ENCODE measurements at places on chromosomes 11 and 22. TPM values are rescaled to one million over a fixed set of nuclear protein-coding genes. Genes with fewer than 3 reads are reported as not detected.
A peak's percentile ranks its signal among the peaks of the same experiment; 100 is the strongest.

The MUC6 gene
- total RNA-seq = not detected

The TRIM29 gene
- total RNA-seq = not detected

The NEFH gene
- total RNA-seq = 0.13 TPM

The TRMU gene
- total RNA-seq = 16.3 TPM

The MICAL2 gene
- total RNA-seq = 79.6 TPM

DNA sequence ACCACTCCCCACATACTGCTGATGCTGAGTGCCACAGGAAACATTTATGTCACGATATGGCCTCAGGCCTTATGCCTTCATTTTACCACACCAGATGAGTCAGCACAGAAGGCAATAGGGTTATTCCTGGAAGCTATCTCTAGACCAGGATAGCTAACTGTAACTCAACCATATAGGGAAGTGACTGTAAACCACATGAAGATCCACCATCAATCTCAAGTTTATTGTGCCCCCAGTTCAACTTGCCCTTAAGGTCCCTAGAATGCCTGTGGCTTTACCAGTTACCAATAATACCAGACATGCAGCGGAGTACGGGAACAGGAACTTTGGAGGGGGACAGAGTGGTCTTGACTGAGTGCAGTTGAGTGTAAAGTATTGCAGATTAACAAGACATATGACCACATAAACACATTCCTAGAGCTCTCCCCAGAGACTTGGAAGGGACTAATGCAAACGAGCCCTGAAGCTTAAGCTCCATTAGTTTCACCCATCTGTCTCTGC is 180.9 kb downstream of the KIF18A start:
- DNase-seq = no peak

- no peak for DNase-seq
Observed at GRCh38 chr11:2536440-2536989, 91.7 kb downstream of the KCNQ1 start.

GRCh38 chr22:26672060-26672471 is 14.7 kb downstream of the MIAT start:
- no peak for DNase-seq

DNA sequence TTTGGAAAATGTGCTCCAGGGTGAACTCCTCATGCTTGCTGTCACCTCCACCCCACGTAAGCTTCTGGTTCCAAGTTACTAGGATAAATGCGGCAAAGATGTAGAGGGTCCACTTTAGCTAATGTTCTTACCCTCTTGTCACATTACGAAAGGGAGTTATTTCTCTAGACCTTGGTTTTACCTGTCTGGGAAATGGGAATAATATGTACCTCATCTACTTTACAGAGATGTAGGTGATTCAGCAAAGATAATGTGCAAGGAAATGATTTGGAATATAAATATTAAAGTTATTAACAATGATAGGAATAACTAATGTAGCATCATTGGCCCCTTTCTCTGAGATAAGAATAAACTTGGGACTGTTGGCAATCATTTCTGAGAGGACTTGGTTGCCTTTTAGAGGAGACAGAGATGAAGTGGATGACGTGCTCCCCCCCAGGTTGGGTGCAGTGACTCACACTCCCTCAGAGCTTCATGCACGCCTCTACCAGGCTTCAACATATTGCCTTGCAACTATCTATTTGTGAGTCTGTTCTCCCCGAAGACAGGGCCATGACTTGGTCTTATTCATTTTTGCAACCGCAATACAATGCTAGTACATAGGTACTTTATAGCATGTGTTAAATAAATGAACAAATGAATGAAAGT is 97.1 kb downstream of the ME3 start:
- peak; percentile 17 for DNase-seq

DNA sequence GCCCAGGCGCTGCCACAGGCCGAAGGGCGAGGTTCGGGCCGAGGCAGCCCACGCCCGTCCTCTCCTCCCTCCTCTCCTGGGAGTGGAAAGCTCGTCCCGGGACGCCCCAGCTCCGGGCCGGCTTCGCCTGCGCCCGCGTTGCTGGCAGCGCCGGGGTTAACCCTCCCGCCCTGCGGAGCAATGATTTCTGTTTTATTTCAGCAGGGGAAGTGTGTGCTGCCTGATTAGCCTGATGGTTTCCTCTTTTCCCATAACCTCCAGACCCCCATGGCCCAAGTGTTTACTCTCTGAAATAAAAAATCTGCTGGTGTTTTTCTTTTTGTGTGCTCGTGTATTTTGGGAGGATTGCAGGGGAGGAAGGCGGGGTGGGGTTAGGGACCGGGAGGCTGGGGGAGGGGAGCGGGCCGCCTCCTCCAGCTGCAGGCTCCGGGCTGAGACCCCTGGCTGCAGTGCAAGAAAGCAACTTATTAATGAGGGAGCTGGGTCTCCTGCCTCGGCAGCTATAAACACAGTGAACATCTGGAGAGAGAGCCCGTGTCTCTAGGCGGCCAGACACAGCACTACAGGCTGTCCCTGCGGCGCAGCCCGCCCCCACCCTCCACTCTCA is 38.6 kb downstream of the ETS1 start:
- peak; percentile 95 for DNase-seq

- DNase-seq = no peak
Observed at GRCh38 chr22:43985532-43985931, 30.3 kb downstream of the SAMM50 start.

GRCh38 chr11:99325847-99326246 is 305.1 kb downstream of the CNTN5 start:
- DNase-seq = peak; percentile 18

All from dermis microvascular lymphatic vessel endothelial cell (primary cell).